ENCODE measurements at places on chromosomes 2 and 18.

GRCh38 chr18:29251681-29252080 lies 1074.8 kb upstream of the CDH2 start:
- no peak for DNase-seq

DNA sequence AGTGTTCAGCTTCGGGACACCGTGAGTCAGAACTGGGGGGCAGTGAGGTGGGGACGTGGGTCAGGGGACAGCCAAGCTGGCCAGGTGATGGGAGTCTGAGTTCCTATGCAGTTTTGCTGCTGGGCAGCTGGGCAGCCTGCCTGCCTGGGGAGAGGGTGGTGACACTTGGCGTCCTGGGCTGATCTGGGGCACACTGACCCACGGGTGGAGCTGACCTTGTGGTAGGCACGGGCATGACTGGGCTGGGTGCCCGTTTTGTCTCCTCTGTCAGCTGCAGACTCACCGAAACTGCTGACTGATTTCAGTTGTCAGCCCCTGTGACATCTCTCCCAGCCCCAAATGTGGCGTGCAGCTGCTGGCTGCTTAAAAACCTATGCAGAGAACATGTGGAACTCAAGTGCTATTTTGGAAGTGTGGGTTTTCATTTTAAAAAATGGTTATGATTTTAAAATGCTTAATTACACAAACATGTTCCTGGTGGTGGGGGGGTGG lies 32.6 kb upstream of the E2F6 start:
- peak; percentile 50 for DNase-seq

GRCh38 chr18:26405190-26405801 lies 143.1 kb downstream of the KCTD1 start:
- peak; percentile 71 for DNase-seq

- no peak for DNase-seq
Measured at GRCh38 chr2:177129610-177130009, 83.0 kb upstream of the HNRNPA3 start.

DNA sequence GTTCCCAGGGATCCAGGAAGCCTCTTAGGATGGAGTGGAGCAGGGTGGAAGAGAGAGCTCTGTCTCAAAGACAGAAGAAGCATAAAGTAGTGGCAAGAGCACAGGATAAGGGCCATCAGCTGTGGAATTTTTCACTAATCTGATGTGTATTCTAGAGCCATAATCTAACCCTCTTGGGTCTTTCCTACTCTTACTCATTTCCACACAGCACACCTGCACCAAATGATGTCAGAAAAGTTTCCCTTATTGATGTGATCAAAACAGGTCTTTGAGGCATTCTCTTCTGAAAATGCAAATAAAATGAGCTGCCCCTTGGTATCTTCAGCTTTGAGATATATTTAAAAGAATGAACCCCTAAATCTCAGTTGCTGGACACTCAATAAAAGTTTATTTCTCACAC lies 415.1 kb upstream of the CHST9 start:
- DNase-seq: no peak

DNA sequence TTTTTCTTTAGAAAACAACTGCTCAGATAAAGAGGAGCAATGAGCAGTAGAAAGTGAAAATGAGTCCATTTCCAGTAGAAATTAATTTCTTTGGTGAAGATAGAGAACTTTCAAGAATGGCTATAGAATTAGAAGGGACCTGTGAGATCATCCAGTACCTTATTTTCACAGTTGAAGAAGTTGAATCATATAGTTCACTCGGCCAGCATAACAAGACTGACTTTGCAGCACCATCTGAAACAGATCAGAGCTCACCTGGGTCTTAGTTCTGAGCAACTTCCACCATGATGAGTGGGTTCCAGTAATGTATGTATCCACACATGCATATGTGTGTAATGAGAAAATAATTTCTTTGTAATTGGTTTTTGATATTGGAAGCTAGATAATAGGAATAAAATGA lies 58.6 kb downstream of the CERS6 start:
- no peak for DNase-seq

DNA sequence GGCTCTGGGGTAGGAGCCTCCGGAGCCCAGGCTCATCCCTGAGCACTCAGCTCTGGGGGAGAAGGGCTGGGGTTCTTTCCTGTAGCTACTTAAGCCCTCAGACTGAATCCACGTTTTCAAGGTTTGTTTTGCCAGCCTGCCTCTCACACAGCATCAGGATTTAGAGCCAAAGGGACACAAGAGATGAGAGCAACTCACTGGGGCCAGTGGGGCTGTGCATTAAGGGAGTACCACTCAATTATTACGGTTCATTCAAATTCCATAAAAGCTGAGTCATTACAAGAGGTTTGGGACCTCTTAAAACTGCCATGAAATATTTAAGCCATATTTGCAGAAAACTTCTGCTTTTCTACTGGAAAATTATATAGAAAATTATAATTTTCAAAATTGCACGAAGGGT lies 17.1 kb upstream of the SNED1 start:
- no peak for DNase-seq

- DNase-seq: no peak
Measured at GRCh38 chr2:55073000-55073983, 23.0 kb upstream of the RTN4 start.

GRCh38 chr2:28362991-28363521 lies 29.6 kb upstream of the FOSL2 start:
- no peak for DNase-seq

DNA sequence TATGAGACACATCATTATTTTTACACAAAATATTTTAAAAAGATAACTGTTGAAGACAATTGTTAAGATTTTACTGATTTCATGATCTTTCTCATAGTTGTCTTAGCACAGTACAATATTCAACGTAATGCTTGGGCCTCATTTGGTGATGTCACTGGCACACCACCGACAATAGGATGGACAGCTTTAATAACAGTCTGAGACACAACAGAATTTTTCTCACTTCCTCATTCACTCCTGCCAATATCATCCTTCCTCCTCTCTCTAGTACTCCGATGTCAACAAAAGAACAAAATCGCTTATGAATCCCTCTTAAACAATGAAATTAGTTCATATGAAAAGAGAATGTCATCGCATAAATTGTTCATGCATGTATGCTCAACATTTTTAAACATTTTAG lies 461.9 kb upstream of the CDH7 start:
- DNase-seq: no peak

DNA sequence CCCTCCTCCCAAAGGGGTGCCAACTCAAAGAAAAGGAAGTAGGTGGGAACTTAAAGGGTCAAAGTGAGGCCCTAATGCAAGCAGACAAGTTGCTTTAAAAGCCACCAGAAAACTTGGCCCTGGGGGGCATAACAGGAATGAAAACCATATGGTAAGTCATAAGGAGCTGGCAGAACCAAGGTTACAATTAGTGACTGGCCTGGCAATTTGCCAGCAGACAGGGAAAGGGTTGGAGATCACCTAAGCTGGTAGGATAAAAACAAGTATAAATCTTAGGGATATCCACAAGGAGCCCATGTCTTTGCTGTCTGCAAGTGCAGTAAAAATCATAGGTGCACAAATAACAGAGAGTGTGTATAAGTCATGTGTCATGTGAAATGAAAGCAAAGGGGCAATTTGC lies 256.7 kb upstream of the LRRTM4 start:
- DNase-seq: no peak

DNA sequence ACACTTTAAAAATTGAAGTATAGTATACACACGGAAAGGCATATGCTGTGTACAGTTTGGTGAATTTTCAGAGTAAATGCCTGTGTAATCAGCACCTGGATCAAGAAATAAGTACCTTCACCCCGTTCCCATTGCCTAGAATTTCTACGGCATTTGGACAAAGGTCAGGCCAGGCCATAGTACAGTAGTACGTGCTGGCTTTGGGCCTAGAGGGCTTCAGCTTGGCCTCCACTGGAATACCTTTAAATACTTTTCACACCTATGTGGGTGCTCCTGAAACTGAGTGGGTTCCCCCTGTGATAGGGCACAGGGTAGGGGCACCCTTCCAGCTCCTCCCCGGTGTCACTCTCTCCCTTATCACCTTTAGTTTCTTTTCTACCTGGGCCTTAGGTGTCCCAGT lies 26.5 kb downstream of the TET3 start:
- no peak for DNase-seq

GRCh38 chr2:173230181-173230580 lies 124.5 kb upstream of the CDCA7 start:
- DNase-seq: no peak

- DNase-seq: peak; percentile 22
Measured at GRCh38 chr2:2762913-2763312, 431.8 kb upstream of the MYT1L start.

DNA sequence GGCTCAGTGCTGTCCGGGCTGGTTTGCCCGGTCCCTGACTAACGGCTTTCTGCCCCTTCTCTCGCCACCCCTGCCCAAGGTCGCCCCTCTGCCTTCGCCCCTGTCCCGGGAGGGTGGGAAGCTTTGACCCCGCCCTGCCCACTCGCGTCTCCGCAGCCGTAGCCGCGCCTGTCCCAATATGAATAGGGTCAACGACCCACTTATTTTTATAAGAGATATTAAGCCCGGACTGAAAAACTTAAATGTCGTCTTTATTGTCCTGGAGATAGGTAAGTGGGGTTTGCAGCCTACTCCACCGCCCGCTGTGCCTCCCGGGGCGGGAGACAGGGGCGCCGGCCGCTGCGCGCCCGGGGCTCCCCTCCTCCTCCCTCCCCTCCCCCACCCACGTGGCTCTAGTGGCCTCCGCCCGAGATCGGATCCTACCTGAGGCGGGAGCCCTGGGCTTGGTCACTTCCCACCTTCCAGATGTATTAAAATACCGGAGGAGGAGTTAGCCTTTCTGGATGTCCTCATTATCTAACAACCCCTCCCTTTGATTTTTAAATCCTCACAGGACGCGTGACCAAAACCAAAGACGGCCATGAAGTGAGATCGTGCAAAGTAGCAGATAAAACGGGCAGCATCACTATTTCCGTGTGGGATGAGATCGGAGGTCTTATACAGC lies 633 bp downstream of the NABP1 start:
- DNase-seq: peak; percentile 83

DNA sequence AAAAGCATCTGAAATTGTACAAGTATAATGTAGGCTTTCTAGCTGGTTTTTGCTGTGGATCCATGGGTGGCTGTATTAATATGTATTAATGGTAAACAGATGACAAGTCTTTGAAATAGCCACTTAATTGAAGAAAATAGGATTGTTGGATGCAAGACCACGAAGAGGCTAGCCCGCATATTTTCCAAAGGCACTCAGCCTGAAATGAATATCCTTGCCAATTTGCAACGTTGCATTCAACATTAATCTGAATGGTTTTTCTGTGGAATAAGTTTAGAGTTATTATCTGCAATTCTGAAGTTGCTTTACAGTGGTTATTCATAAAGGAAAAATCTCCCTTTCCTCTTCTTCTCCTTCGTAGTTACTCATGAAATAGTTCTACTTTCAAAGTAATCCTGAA lies 86.2 kb upstream of the SPATS2L start:
- peak; percentile 50 for DNase-seq

- DNase-seq: no peak
Measured at GRCh38 chr18:27771571-27771970, 405.4 kb downstream of the CDH2 start.

GRCh38 chr18:64330161-64330560 lies 181.3 kb upstream of the LINC00305 start:
- DNase-seq: no peak

- DNase-seq: no peak
Measured at GRCh38 chr2:158828378-158829164, 33.5 kb downstream of the DAPL1 start.

DNA sequence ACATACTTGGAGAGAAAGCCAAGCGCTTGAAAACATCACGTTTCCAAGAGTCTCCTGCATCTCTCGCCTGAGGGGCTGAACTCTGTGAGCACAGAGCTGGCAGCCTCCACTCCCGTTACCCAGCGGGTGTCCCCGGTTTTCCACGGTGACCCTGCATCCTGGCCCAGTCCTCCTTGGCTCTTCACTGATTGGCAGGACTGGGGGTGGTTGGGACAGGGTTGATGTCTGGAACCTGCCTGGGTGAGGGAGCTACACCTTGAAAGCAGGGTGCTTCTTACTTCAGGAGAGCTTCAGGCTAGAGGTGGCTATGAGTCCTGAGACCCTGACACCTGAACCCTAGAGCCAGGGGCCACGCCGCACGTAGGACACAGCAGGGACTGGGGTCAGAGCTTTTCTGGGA lies 234.1 kb downstream of the DYSF start:
- no peak for DNase-seq

- DNase-seq: no peak
Measured at GRCh38 chr18:79518028-79518682, 122.4 kb downstream of the NFATC1 start.

DNA sequence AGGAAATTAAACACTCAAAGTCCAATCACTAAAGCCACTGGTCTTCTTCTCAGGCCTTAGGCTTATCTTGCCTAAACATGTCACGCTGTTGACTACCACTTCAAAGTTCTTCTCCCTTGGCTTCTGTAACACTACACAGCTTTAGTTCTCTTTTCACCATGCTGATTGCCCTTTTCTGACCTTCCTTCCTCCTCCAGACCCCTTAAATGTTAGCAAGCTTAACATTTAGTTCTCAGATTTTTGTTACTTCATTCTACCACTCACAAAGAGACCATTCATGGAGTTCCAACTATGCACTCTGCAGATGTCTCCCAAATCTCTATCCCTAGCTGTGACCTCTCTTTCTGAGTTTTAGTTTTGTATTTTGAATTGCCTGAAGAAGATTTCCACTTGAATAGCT lies 64.4 kb downstream of the TTC21B start:
- no peak for DNase-seq

- no peak for DNase-seq
Measured at GRCh38 chr18:76487782-76488181, 7.3 kb downstream of the ZNF516 start.

- DNase-seq: no peak
Measured at GRCh38 chr2:88538362-88538917, 85.9 kb upstream of the FOXI3 start.

GRCh38 chr18:5058768-5059695 lies 138.0 kb downstream of the AKAIN1 start:
- peak; percentile 5 for DNase-seq

- DNase-seq: no peak
Measured at GRCh38 chr2:168954256-168954655, 53.2 kb downstream of the G6PC2 start.

- peak; percentile 47 for DNase-seq
Measured at GRCh38 chr2:12727641-12728040, 10.9 kb downstream of the TRIB2 start.

- no peak for DNase-seq
Measured at GRCh38 chr2:41827354-41827971, 220.4 kb upstream of the PKDCC start.

GRCh38 chr2:184677171-184677570 lies 78.8 kb downstream of the ZNF804A start:
- DNase-seq: no peak

DNA sequence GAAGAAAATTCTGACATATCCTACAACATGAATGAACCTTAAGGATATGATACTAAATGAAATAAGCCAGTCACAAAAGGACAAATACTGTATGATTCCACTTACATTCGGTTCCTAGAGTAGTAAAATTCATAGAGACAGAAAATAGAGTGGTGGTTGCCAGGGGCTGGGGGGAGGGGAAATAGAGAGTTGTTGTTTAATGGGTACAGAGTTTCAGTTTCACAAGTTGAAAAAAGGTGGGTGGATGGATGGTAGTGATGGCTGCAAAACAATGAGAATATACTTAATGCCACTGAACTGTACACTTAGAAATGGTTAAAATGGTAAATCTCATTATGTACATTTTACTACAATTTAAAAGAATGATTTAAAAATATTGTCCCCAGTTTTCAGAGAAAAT lies 53.3 kb upstream of the NFU1 start:
- no peak for DNase-seq

- DNase-seq: no peak
Measured at GRCh38 chr2:38079116-38080052, 3.4 kb upstream of the CYP1B1 start.

Measured in stomach (tissue), 19 donors.